ENCODE measurements at places on chromosomes 11 and 22. TPM values are rescaled to one million over a fixed set of nuclear protein-coding genes. Genes with fewer than 3 reads are reported as not detected.

- no peak for DNase-seq
Observed at GRCh38 chr22:49577168-49578060, 250.3 kb downstream of the BRD1 start.

DNA sequence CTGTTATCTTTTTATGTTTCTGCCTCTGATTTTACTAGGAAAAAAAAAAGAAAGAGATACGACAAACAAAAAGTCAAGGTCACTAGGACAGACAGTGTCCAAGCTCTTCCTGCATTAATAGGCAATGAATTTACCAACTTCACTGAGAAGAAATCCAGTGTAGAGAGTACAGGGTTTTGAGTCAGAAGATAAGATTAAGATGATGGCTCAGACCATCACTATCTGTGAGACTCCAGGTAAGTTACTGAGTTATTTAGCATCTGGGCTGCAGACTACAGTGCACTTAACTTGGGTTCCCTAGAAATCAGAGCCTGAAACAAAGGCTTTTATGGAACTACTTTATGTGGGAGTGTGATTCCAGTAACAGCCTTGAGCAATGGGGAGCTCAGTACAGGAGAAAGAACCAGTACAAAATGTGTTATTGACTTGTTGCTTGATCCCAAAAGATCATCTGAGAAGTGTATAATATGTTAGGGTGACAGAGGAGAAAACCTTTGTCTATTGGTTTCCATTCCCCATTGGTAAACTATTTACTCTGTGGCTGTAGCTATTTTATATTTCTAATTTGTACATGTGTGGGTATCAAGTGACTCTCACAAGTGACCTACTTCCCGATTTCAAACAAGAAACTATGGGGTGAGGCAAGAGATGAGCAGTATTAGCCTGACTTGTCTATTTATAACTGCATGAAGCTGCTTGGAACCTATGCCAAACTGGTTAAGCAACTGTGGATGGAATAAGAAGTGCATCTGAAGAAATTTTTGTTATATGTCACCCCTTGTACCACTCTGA lies 395.8 kb downstream of the RAB38 start:
- DNase-seq: no peak

- no peak for DNase-seq
Observed at GRCh38 chr11:102138670-102139069, 28.4 kb downstream of the YAP1 start.

GRCh38 chr11:131724436-131724975 lies 354.1 kb downstream of the NTM start:
- peak; percentile 67 for DNase-seq

DNA sequence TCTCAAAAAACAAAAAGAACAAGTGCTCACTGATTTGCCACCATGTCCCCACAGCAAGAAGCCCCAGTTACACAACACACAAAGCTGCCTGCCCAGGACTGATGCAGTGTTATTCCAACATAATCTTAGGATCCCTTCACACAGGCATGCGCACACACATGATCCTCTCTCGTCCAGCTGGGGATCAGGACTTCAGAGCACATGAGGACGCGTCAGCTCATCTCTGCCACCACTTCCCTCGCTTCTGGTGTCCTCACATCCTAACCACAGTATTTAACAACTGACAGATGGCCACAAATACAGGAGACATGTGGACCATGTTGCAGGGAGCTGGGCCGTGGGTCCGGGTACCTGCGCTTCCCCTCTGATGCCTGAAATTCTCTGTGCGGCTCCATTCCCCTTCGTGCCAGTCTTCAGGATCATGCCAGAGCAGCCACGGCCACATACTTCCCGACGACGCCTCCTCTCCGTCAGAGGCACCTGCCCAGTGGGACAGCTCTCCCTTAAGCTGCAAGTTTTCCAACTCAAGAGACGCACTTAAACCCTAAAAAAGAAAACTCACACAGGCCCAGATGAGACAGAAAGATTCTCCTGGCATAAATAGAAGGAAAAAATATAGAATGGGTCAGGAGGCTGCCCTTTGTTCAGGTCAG lies 68.3 kb downstream of the PACSIN2 start:
- DNase-seq: no peak

- no peak for DNase-seq
Observed at GRCh38 chr22:23278883-23279675, 98.8 kb downstream of the BCR start.

GRCh38 chr22:30159561-30160353 lies 79.5 kb downstream of the HORMAD2 start:
- peak; percentile 28 for DNase-seq

DNA sequence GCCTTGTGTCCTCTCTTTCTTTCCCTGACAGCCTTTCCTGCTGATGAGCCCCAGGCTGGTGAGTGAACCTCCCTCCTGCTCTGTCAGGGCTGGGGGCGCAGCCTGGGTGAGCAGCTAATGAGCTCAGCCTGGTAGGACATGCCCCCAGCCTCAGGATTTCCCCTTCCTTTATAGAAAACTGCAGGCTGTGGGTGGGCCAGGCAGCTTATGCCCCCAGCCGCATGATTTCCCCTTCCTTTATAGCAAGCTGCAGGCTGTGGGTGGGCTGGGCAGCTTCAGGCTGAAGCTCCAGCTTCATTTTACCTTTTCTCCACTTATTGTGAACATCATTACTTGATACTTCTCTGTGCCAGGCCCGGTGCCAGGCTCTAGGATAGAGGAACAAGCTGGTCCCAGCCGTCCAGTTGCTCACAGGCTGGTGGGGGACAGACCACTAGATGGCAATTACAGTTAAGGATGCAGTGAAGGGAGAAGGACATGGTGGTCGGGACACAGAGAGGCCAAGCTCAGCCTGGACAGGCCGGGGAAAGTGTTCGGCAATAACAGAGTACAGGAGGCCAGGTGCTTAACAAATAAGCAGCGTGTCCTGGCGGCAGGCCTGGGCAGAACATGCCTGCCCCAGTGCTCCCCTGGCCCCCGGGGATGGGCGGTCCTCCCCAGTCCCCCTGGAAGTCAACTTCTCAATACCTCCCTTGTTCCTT lies 5.3 kb downstream of the LGALS12 start:
- DNase-seq: no peak

- no peak for DNase-seq
Observed at GRCh38 chr11:119160151-119160550, 8.4 kb upstream of the NLRX1 start.

- no peak for DNase-seq
Observed at GRCh38 chr22:46846150-46846831, 83.8 kb downstream of the TBC1D22A start.

The GSTT2B gene
- total RNA-seq: 5.5 TPM

The RFPL2 gene
- 0.33 TPM for total RNA-seq

The TRAPPC4 gene
- total RNA-seq: 97.4 TPM

All from spinal cord (tissue), 10 donors.